ENCODE measurements at places on chromosomes 7 and 10. TPM values are rescaled to one million over a fixed set of nuclear protein-coding genes. Genes with fewer than 3 reads are reported as not detected.

Gene ELN
- 5.4 TPM for polyA plus RNA-seq

GRCh38 chr7:56091591-56091990, 1.2 kb downstream of the PHKG1 start:
- DNase-seq, result no peak

GRCh38 chr7:20320786-20321185, 9.9 kb upstream of the ITGB8 start:
- no peak for DNase-seq

DNA sequence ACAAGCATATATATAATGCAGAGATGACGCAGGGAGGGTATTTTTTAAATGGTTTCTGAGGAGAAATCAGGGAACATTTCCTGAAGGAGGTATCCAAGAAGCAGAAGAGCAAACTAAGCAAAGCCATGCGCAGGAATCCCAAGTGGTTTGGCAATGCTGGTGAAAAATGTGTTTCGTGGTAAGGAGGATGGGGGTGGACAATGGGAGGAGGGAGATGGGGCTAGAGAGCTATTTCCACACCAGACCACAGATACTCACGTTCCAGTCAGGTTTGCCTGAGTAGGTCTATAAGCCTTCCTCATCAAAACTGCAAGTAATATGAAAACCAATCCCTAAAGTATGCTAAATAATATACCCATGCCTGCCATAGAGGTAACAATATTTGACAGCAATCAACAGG, 223.7 kb upstream of the MKLN1 start:
- DNase-seq, result no peak

Gene CAPZA2
- 8.7 TPM for polyA plus RNA-seq

GRCh38 chr7:115721293-115722217, 309.0 kb downstream of the TFEC start:
- DNase-seq, result no peak

DNA sequence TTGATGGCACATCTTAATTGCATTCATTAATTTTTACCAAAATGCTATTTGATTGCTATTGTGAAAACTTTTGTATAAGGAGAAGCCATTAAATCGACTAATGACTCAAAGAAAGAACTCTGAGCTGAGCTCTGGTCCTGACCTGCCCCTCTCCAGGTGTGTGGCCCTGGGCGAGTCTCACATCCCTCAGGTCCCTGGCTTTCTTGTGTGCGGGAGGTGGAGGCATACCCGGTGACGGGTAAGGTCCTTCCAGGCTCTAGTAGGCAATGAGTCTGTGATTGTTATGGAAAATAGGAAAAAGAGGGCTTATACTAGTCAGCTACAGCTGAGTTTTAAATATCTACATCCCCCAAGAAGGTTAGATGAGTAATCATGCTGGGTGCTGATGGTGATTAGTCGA, 248.1 kb downstream of the GATA3 start:
- DNase-seq, result no peak

DNA sequence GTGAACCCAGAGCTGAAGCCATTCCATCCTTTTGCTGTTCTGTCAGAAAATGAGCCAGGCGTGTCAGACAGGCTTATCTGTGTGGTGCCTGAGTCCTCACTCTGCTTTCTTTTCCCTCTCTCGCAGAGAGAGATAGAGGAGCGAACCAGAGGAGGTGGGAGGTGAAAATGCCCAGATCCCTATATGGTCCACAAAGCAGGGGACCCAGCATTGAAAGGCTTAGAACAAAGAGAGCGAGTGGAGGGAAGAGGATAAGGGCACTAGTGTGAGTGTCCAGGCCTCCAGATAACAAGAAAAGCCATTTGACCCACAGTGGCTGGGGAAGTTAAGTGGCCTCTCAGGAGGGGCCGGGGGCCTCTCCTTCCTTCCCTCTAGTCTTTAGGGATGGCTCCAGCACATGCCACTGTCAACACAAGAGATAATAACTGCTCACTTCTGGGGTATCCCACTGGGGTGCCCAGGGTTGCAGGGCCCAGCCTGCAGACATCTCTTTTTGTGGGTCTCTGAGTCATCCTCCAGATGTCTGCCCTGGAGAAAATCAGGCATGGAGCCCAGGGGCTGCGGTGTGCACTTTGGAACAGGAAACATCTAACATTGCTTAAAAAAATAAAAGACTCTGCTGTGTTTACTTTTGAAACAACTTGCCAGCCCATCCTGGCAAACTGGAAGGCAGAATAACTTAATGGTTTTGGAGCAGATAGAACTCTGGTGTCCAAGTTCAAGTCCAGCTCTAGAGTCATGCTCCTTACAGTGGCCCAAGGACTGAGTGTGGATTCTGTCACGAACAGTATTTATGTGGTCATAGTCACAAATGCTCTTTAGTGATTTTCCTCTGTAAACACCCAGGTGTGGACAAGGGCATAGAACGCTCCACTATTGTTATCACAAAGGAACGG, 189.5 kb downstream of the CXCL12 start:
- no peak for DNase-seq

DNA sequence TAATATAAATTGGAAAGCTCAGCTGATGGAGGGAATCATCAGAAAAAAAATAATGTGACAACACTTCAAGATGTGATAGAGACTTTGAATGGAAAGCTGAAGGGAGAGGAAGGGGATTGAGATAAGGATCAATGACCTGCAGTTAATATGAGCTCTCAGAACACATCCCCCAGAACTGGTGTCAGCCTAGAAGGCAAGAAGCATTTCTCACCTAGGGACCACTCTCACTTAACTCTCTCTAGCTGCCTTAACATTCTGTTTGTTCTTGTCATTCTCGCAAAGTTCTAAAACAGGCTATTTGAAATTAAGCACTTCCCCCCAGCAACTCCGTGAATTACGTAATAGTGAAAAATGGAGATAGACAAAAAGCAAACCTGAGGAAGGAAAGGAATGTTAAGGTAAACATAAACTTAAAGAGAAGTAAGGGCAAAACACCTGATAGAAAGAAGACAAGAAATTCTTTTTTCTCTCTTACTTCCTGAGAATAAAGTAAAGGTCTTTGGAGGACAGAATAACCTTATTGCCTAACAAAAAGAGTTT, 1.2 kb upstream of the MPP7 start:
- no peak for DNase-seq

- DNase-seq, result no peak
Measured at GRCh38 chr10:18886102-18886501, 162.5 kb upstream of the MALRD1 start.

DNA sequence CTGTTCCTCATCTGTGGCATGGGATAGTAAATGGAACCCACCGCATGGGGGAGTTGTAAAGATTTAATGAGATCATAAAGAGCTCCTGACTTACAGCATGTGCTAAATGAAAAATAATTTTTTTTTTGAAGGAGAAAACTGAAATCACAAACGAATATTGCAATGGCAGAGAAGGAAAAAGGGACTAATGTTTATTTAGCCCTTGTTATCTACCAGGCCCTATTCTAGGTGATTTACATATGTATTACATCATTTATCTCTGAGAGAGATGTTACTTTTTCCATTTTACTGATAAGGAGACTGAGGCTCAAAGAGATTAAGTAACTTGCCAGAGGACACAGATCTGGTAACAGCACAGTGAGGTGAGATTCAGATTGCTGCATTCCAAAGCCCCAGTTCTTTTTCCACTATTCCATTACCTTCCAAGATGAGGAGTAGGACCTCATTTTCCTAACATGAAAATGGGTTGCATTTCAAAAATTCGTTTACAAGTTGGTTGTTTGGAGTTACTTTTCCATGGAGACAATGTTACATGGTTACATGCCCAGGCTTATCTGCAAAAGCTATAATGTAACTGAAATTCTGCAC, 28.6 kb downstream of the VCL start:
- no peak for DNase-seq
